ENCODE measurements at places on chromosomes 7 and 10.

GRCh38 chr7:157397731-157398691, 61.2 kb downstream of the DNAJB6 start:
- no peak for DNase-seq

DNA sequence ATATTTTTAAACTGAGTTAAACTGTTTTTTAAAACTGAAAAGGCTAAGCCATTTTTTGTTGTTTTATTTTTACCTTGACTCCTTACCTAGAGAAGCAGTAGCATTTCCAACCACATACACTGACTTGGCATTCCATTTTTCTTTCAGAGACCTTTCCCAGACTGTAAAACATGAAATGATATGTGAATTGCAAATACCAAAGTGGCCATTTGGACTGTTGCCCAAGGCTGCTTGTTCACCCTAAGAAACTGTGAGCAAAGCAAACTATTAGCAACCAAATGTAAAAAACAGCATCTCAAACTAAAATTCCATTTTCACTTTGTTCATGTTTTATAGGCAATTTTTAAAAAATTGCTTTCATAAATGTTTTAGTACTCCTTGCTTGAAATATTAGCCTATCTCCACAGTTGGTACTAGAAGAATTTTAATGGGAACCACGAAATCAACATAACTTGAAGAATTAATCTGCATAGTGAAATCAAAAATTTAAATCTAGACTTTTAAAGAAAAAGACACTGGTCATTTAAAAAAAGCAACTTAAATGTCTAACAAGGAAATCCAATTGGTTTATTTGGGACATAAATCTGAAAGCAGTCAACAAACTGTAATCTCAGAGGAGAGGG, 10.8 kb downstream of the UROS start:
- no peak for DNase-seq

DNA sequence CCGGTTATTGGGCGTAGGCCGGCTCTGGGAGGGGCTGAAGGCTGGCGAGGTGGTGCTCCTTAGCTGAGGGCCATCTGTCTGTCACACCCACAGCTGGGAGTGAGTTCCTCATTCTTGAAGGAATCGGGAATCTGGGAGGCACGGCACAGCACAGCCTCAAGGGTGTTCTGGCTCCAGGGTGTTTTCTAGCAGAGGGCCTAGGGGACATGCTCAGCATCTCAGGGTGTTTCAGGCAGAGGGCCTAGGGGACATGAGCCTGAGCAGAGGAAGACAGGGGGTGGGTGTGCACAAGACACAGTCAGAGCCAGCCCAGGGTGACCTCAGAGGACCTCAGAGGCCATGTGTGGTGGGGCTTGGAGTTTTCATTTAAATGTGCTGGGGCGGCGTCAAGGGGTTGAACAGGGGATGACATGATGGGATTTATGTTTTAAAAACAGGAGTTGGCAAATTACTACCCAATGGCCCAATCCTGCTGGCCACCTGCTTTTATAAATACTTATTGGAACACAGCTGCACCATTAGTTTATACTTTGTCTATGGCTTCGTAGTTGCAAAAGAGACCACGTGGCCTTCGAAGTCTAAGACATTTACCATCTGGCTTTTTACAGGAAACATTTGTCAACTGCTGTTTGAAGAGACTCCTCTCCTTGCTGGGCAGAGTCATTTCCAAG, 121.6 kb downstream of the PRKAG2 start:
- DNase-seq: no peak

- DNase-seq: no peak
These were observed 95.5 kb downstream of the PPP1R17 start for GRCh38 chr7:31782411-31782991.

- DNase-seq: no peak
These were observed 22.4 kb downstream of the RHOBTB1 start for GRCh38 chr10:60921633-60922032.

DNA sequence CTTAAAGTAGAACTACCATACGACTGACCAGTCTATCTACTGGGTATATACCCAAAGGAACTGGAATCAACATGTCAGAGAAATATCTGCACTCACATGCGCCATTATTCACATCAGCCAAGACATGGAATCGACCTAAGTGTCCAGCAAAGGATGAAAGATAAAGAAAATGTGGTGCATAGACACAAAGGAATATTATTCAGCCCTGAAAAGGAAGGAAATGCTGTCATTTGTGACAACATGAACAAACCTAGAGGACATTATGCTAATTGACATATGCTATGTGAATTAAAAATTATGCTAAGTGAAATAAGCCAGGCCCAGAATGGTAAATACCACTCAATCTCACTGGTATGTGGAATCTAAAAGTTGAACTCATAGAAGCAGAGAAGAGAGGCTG, 123.7 kb downstream of the KLF6 start:
- no peak for DNase-seq

GRCh38 chr7:130365511-130366441, 14.5 kb upstream of the CPA1 start:
- no peak for DNase-seq

DNA sequence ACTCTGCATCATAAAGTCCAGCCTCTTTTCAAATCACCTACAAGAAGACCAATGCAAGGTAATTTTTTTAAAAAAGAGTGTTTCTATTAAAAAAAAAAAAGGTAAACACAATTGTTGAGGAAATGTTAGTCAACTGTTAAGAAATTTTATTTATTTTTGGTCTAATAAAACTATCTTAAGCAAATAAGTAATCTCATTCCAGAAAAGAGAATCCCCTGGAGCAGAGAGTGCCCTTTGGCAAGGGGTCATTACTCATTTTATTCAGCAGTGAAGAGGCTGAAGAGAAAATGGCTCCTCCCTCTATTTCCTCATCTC, 63.4 kb upstream of the GSDME start:
- no peak for DNase-seq

- DNase-seq: no peak
These were observed 48.6 kb downstream of the ICA1 start for GRCh38 chr7:8213381-8213780.

GRCh38 chr7:41750661-41751540, 48.0 kb upstream of the INHBA start:
- no peak for DNase-seq

- no peak for DNase-seq
These were observed 615.8 kb downstream of the CCSER2 start for GRCh38 chr10:84944187-84944586.

DNA sequence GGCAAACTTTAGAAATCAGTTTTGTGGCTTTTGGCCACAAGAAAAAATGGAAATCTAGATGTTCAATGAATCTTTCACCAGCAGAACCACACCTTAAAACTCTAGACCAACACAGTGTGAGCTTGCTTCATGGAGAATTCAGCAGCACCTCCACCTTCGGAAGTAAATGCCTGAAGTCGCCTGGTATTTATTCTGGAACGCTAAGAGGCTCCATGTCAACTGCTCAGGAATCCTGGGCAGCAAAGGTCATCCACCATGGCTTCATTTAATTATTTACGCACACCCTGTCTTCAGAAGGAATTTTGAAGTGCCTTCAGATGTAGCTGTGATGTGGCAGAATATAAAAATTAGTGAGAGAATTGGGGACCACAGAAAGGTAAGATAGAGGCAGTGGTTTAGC, 167.7 kb downstream of the GFRA1 start:
- DNase-seq: no peak

DNA sequence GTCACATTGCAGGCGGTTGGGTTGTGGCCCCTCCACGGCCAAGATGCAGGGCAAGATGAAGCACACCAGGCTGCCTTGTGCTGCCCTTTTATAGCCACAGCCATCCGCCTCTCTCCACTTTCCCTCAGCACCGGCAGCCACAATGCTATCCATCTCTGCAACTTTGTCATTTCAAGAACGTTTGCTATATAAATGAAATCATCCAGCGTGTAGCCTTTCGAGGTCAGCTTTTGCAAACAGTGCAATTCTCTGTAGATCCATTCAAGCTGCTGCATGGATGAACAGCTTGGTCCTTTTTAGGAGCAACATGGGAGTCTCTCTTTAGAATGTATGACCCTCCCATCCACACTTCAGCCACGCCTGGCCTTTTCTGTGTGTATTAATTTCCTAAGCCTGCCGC, 6.4 kb upstream of the IL15RA start:
- DNase-seq: no peak

DNA sequence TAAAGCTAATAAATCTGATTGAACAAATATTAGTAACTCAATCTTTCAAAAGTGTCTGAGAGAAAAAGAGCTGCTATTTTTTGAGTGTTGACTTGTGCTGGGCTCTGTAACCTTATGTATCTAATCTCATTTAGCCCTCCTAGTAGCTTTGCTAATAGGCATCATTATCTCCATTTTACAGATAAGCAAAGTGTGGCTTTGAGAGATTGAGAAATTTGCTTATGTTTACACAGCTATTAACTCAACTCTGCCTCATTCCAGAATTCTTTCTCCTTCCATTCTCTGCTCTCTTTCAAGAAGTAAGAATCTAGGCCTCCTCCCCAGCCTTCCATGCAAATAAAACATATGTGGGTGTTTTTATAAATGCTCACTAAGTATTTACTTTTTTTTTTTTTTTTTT, 137.8 kb downstream of the GATA3 start:
- DNase-seq: no peak

DNA sequence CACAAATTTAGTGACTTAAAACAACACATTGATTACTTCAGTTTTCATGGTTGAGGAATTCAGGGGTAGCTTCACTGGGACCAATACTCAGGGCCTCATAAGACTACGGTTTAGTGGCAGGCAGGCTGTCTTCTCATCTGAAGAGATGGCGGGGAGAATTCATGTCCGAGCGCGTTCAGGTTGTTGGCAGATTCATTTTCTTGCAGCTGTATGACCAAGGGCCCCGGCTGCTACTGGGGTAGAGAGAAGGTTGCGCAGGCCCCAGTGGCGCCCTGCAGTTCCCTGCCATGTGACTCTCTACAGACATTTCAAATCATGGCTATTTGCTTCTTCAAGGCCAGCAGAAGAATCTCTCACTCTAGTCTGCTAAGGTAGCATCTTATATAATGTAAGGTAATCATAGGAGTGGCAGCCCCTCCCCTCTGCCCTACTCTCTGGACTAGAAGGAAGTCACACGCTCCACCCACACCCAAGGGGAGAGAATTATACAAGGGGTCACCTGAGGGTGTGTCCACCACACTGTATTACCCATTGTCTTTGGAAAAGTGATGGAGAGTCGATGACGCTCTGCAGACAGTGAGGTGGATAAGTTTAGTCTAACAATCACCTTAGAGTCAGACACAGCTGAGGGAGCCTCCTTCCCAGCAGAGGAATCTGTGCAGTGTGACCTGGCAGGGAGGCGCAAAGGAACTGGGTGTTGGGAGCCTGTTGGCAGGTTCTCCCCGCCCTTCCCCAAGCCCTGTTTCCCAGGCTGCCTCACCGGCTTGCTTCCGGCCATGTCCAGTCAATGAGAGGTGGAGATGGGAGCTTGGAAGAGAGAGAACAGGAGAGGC, 35.7 kb upstream of the PLEKHA1 start:
- no peak for DNase-seq

DNA sequence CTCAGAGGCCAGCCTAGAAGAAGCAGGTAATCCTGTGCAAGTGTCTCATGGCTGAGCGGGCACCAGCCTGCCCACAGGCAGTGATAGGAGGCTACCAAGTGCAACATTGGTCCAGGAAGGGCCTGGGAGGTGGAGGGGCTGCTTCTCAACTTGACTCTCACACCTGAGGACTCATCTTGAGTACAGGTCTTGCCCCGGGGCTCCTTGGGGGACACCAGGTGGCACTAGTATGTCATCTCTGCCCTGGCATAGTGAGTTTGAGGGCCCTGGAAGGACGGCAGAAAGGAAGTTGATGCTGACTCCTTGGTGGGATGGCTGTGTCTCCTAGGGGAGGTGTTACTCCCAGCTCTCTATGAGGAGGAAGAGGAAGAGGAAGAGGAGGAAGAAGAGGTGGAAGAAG, 2.3 kb downstream of the CCDC136 start:
- no peak for DNase-seq

GRCh38 chr10:75136346-75136745, 24.9 kb downstream of the SAMD8 start:
- DNase-seq: no peak

DNA sequence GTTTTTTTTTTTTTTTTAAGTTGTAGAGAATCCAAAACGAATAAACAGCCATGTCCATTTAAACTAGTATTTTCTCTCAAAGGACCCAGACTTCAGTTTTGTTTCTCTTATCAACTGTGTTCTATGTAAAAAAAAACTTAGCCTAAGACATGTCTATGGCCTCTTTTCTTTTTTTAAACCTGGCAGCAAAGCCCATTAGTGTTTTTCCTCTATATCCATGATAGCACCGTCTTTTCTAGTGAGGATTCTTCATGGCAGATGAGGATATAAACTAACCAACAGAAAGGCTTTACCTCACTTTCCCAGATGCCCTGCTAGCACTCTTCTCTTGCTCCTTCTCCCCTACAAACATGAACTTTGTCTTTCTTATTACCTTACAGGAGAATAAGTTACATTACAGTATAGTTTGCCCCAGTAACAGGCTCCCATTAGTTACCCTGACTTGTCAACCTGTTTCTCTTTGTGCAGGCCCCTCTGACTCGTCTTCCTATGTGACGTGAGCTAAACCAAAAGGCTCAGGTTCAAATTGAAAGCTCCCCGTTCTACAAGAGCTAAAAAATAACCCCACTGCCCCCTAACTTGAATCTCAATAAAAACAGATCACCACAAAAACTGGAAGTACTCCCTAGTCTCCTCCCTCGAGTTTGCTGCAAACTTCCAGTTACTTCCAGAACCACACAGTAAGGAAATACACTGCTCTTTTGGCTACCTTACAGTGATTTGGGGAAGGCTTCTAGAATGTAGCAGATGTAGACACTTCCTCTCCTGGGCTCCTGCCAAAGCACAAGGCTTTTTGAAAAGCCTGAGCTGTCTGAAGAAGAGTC, 20.1 kb downstream of the P4HA1 start:
- no peak for DNase-seq

- no peak for DNase-seq
These were observed 1.3 kb upstream of the NAPEPLD start for GRCh38 chr7:103150192-103150591.

DNA sequence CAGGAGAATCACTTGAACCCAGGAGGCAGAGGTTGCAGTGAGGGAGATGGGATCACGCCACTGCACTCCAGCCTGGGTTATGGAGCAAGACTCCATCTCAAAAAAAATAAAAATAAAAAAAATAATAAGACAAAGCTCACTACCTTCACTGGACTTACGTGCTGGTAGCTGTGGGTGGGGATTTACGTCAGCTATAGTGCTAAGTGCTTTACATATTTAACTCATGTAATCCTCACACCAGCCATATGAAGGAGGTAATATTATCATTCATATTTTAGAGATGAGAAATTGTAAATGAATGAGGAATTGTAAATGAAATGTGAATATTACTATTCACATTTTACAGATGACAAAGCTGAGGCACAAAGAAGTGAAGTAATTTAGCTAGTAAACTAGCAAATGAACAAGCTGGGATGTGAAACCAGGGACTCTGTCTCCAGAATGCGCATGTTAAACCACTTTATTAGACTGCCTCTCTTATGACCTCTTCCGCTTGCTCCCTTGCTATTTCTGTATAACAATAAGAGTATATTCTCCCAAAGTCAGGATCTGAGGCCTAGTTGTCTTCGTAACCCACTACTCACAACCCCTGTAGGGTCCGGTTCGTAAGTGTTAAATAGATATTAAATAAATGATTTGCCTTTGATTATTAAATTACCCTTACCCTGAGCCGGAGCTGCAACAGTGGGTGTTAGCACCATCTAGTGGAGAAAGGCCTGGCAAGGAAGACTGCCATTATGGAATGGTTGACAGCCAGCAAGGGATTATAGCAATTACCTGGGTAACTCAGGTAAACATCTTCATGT, 70.2 kb downstream of the HTR7 start:
- no peak for DNase-seq

All from T-helper 2 cell treated with Interferon-gamma antibody and Interleukin-4, amounts not matched to agents 5 μg/mL and 100 μg/mL, for 36 hours (primary cell).